Astrocyte of the spinal cord (primary cell): ENCODE measurements at places on chromosomes 6 and 20.

- no peak for DNase-seq
These were observed 2.4 kb downstream of the COL11A2 start for GRCh38 chr6:33189625-33190448.

- peak; percentile 31 for DNase-seq
These were observed 13.4 kb upstream of the MYO6 start for GRCh38 chr6:75735491-75736186.

- DNase-seq: no peak
These were observed 350.7 kb upstream of the SASH1 start for GRCh38 chr6:147991961-147992360.

DNA sequence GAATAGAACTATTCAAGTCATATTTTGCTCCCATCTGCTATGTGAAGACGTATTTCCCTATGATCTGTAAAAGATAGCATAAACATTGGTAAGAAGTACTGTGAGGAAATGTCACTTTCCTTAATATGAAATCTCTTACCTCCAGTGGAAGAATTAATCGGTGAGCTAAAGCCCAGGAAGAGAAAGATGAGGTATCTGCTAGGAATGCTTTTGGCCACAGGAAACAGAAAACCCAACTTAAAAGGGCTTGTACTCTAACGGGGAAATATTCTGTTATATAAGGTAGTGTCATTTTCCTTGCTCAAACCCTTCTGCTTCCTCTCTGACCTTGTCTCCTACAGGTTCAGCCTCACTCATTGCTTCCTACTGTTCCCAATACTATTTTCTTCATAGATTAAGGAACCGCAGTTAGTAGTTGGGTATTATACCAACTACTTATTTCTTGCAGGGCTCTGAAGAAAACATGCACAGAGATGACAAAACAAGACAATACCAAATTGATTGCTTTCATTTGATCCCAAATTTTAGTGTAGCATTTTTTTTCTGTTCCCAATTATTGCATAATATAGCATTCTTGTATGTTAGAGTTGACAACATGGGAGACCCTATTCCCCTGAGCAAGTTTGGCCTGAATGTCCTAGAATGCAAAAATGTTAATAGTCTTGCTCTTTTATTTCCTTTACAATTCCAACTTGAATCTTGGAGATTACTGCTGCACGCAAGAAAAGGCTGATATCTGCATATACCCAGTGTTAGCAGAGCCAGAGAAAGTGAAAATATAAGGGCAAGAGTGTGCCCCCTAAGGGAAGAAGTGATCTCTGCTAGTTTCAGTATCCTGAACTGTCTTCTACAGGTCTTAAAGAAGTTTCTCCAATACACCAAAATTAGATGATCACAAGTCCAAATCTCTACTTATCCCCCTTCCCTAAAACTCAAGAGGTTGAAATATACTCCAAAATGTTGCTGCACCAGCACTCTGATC, 65.3 kb downstream of the AFG1L start:
- peak; percentile 48 for DNase-seq

GRCh38 chr6:151160929-151161757, 78.6 kb upstream of the AKAP12 start:
- peak; percentile 15 for DNase-seq

GRCh38 chr6:114783783-114784182, 441.0 kb upstream of the HS3ST5 start:
- DNase-seq: no peak

DNA sequence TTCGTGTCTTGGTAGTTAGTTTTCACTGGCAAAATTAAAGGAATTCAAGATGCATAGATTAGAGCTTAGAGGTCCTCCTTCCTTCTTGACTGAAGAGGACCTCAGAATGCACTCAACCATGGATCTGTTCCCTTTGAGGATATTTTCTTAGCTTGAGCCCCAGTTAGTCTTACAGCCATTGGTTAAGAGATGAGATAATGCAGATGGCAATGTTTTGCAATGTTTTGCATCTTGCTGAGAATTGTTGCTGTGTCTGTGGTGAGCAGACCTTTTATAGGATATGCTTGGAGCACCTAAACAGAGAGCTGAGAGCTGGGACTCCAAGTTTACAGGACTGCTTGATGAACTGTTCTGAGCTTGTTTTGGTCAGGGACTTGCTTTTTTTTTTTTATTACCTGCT, 107.5 kb downstream of the TMEM170B start:
- peak; percentile 42 for DNase-seq

DNA sequence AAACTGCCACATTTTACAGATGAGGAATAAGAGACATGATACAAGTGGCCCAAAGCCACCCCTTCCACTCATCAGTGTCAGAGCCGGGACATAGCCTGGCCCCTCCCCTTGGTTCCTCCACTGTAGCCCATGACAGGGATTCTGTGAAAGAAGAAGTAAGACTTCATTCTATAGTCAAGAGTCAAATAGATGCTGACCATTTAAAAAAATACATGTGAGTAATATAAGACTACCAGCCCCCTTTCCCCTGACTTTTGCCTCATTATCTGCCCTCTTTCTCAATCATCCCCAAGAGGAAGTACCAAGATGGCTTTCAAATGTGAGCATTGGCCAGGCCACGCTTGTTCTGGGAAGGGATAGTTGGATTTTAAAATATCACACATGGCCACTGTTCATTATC, 57.8 kb upstream of the TAB2 start:
- no peak for DNase-seq

GRCh38 chr6:82739303-82739702, 326.3 kb downstream of the UBE3D start:
- DNase-seq: no peak

DNA sequence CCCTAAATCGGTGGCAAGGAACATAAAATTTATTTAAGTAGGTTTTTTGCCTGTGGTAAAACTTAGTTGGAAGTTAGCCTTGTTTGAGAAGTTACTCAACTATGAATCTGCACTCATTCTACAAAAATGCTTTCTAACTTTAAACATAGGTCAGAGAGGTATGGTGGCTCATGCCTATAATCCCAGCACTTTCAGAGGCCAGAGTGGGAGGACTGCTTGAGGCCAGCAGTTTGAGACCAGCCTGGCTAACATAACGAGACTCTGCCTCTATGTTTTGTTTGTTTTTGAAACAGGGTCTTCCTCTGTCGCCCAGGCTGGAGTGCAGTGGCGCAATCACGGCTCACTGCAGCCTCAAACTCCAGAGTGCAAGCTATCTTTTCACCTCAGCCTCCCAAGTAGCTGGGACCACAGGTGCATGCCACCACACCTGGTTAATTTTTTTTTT, 16.2 kb downstream of the USP49 start:
- peak; percentile 51 for DNase-seq

- DNase-seq: no peak
These were observed 31.5 kb downstream of the PMEPA1 start for GRCh38 chr20:57678340-57678739.
